ENCODE measurements at places on chromosomes 7 and 10.

- DNase-seq: no peak
These were observed 18.6 kb downstream of the GOLGA7B start for GRCh38 chr10:97868134-97868685.

- DNase-seq: no peak
These were observed 455.1 kb downstream of the AUTS2 start for GRCh38 chr7:70053421-70053820.

- no peak for DNase-seq
These were observed 57.6 kb downstream of the MMRN2 start for GRCh38 chr10:86899670-86900276.

- no peak for DNase-seq
These were observed 37.6 kb upstream of the AGBL3 start for GRCh38 chr7:134948736-134949135.

DNA sequence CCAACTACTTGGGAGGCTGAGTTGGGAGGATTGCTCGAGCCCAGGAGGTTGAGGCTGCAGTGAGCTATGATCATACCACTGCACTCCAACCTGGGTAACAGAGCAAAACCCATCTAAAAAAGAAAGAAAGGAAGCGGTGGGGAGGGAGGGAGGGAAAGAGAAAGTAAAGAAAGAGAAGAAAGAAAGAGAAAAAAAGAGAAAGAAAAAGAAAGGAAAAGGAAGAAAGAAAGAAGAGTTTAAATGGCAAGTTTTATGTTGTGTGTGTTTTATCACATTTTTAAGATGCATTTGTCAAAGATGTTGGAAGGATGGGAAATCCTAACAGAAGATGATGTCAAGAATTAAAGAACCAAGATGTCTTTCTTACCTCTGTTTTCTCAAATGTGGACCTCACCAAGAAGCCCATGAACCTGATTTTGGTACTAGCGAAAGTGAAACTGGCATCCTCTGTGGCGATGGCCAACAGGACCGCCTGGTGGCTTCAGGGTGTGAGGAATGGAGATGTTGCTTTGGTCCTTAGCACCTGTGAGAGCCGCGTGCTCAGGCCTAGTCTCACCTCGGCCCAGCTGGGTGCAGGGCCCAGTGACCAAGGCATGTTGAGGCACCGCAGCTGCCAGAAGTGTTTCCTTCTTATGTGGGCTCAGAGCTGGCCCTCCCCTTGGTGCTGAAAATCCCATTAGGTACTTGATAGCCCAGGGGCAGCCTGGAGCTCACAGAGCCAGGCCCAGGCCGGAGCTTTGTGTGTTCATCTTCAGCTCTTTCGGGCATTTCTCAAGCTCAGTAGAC is 9.8 kb downstream of the UCMA start:
- no peak for DNase-seq

- DNase-seq: no peak
These were observed 925.2 kb upstream of the GHITM start for GRCh38 chr10:83214136-83214535.

DNA sequence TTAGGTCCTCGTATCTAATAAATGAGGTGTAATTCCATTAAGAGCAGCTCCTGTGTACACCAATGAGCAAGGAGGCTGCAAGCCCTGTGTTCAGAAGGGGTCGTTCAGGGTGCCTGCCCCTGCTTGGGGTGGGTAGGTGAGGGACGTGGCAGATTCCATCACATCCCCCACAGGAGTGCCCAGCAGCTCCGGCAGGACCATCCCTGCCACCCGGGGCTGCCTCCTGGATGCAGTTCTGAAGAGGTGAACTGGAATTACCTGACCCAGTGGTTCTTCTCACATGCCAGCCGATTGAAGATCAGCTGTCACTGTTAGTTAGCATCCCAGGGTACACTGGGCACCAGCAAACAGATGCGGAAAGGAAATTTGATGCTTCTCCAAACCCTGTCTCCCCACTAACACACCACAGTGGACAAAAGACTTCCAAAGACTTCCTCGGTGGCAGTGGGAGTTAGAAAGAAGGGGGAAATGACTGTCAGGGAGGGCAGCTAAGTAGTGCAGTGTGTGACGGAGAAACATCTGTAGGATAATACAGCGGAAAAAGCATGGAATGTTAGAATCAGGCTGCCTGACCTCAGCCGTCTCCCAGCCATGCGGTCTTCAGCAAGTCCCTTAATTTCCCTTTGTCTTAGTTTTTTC is 313.6 kb upstream of the ZMIZ1 start:
- no peak for DNase-seq

- no peak for DNase-seq
These were observed 112.0 kb upstream of the MKX start for GRCh38 chr10:27857616-27858015.

GRCh38 chr10:69345402-69345801 is 67.1 kb downstream of the HK1 start:
- no peak for DNase-seq

GRCh38 chr7:21076574-21076973 is 289.9 kb upstream of the SP8 start:
- no peak for DNase-seq
